ENCODE measurements at places on chromosomes 3 and 15.

DNA sequence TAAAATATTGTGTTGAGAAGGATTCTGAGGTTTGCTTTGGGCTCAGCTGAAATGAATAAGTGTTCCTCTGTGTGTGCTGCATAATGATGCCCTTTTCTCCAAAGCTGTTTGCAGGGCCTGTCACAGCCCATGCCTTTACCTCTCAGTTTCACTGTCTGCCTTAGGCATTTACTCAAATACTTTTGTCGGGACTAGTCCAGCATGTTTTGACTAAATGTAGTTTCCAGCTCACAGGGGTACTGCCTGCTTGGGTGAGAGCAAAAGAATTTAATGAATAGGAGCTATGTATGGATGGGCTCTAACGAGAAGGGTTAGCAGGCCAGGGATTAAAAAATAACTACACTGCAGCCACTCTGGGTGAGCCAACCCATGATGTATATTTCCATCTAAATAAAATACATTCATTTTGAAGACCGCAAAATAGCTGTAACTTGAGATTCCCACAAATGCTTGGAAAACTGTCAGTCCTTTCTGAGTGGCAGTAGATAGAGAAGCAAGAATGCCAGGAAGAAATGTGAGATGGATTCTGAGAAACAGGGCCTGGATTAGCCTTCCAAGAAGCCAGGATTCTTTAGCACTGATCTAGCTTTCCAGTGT lies 549.2 kb upstream of the TBL1XR1 start:
- DNase-seq = no peak

- peak; percentile 40 for DNase-seq
Measured at GRCh38 chr15:65980824-65981456, 111.6 kb downstream of the RAB11A start.

DNA sequence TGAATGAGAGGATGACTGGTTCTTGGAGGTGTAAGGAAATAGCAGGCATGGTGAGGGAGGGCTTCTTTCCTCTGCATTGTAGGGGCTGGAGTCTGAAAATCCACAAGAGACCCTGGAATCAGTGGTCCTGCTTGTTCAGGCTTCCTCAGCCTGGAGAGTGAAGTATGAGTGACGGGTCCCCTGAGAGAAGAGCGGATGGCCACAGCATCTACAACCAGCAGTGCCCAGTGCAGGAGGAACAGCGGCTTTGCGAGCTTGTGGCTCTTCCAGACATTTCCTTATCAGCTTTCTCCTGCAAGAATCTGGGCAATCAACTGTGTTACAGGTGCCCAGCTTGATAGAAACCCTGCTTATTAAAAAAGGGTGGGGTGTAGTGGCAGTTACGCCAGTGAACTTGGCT lies 97.0 kb upstream of the HES1 start:
- DNase-seq = no peak

GRCh38 chr15:66658855-66659254 lies 43.2 kb upstream of the SMAD6 start:
- DNase-seq = no peak

GRCh38 chr15:45573961-45574629 lies 13.1 kb upstream of the BLOC1S6 start:
- no peak for DNase-seq

DNA sequence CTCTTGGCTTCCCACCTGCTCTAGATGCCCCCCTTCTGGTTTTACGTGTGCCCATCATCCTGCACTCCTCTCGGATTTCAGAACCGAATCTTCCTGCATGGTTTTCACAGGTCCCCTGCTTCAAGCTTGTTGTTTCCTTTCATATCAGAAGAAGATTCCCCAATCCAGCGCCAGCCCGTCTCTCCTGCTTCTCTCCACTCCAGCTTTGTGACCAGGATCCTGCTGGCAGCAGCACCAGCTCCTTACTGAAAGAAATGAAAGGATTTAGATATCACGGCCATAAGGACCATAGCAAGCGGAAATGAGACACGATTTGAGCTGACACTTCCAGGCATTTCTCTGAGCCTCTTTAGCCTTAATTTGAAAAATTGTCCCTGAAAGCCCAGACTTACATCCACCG lies 180.3 kb upstream of the UBE3A start:
- no peak for DNase-seq

- peak; percentile 24 for DNase-seq
Measured at GRCh38 chr3:44682182-44682896, 30.1 kb upstream of the ZNF502 start.

- DNase-seq = no peak
Measured at GRCh38 chr15:71357321-71357732, 242.1 kb downstream of the THSD4 start.

- DNase-seq = no peak
Measured at GRCh38 chr15:100216182-100216581, 125.6 kb downstream of the ADAMTS17 start.

DNA sequence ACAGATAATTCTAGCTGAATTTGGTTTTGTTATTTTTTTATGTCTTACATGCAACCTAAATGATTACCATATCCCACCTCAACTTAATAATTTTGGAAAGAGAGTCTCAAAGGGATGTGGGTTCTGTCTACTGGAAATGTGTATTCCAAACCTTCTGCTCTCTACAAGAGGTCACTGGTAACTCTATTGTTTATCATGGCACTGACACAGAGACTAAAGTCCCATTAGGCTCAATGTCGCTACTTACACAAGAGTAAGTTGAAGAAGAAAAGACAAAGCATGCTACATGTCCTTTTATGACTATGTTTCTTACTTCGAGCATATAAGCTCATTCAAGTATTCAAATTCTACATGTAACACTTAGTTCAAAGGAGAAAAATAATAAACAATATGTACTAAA lies 460.3 kb upstream of the EPHA6 start:
- no peak for DNase-seq

DNA sequence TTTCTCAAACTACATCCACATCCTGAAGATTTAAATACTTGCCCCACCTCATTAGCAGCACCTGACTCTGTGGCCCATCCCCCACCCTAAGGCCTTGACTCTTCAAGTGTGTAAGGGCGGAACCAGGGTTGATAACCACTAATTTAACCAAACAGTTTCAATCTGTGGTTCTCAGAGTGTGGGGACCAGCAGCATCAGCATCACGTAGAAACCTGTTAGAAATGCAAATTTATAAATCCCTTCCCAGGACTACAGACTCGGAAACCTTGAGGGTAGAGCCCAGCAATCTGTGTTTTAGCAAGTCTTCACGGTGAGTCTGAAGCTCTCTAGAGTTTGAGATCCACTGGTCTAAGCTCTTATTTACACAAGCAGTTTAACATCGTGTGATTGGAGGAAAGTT lies 12.4 kb downstream of the GNB4 start:
- DNase-seq = no peak

DNA sequence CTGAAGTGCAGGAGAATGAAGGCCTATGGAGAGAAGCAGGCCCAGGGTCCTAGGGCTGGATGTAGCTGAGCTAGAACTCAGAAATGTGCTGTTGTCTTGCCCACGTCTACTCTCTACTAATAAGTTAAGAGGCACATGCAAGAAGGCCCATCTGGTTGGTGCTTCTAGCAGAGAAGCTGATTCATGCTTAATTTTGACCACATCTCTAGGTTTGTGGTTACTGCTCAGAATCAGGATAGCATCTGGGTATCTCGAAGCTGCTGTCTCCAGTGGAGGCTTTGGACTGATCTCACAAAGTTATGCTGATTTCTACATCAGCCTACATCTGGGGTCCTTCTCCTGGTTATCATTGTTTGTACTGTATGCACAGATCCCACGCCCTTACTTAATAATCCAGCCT lies 87.3 kb downstream of the CACNA1D start:
- DNase-seq = no peak

GRCh38 chr3:113436809-113437208 lies 4.5 kb downstream of the CFAP44 start:
- DNase-seq = no peak

DNA sequence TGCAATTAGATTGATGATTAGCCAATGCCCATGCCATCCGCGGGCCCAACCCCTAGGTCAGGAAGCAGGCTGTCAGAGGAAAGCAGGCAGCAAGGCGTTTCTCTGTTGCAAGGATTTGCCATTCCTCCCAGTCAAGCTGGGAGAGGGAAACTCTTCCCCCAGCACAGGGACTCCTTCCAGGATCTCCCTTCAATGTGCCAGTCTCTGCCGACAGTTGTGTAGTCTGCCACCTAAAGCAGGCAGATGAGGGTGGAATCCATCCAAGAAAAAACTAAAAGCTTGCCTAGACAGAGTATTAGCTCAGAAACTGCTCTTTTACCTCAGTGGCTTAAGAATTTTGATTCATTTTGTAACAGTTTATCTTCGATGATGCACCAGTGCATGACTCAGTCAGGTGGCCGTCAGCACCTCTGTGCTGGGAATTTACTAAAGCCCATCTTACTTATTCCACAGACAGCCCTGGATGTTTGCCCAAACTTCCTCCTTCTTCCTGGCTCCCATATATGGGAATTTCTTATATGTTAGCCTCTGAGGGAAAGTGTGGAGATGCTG lies 501.5 kb upstream of the THBS1 start:
- DNase-seq = no peak

GRCh38 chr3:39350714-39351113 lies 21.2 kb downstream of the CCR8 start:
- no peak for DNase-seq

GRCh38 chr15:71682001-71682400 lies 128.4 kb upstream of the NR2E3 start:
- DNase-seq = no peak

GRCh38 chr3:179881791-179882190 lies 154.9 kb downstream of the PEX5L start:
- no peak for DNase-seq

DNA sequence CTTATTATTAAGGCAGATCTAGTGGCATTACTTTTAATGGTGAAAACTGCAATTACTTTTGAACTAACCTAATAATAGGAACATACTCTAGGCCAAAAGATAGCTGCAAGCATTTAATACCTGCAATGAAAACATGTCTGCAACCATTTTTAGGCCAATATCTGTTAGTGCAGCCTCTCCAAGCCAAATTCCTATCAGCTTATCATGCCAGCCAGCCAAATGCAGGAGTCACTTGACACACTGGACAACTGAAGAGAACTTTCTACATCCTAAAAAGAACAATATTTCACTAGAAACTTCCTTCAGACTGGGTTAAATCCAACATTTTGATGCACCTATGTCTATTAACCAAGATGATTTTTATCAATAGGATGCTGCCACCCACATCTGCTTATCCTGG lies 33.8 kb downstream of the CCDC54 start:
- no peak for DNase-seq

- no peak for DNase-seq
Measured at GRCh38 chr3:31804251-31805051, 176.6 kb downstream of the OSBPL10 start.

DNA sequence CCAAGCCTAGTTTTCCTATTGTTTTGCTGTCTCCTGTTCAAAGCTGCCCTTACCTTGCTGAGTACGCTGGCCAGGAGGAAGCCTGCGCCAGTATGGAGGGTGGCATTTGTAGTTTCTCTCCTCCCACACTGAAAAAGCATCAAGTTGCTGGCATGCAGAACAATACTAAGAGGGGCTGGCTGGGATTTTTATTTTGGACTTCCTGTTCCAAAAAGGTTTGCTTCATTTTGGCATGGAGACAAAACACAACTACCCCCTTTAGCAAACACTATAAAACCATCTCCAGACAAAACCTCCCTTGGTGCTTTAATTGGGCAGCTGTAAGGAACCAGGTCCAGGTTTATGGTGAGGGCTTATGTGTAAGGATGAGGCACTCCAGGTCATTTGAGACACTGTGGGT lies 457.6 kb downstream of the PDCD6IP start:
- no peak for DNase-seq

GRCh38 chr3:104591776-104592175 lies 774.9 kb upstream of the ALCAM start:
- DNase-seq = no peak

All from GM04504 (cell line).